ENCODE measurements at places on chromosomes 16 and 17. TPM values are rescaled to one million over a fixed set of nuclear protein-coding genes. Genes with fewer than 3 reads are reported as not detected.

TGFB1I1 gene
- 26.2 TPM for total RNA-seq

SAMD14 gene
- total RNA-seq = 2.8 TPM

CACNG5 gene
- not detected for total RNA-seq

DRC3 gene
- total RNA-seq = 1.5 TPM

Data from dermis microvascular lymphatic vessel endothelial cell (primary cell).